ENCODE measurements at places on chromosomes 5 and 9.

DNA sequence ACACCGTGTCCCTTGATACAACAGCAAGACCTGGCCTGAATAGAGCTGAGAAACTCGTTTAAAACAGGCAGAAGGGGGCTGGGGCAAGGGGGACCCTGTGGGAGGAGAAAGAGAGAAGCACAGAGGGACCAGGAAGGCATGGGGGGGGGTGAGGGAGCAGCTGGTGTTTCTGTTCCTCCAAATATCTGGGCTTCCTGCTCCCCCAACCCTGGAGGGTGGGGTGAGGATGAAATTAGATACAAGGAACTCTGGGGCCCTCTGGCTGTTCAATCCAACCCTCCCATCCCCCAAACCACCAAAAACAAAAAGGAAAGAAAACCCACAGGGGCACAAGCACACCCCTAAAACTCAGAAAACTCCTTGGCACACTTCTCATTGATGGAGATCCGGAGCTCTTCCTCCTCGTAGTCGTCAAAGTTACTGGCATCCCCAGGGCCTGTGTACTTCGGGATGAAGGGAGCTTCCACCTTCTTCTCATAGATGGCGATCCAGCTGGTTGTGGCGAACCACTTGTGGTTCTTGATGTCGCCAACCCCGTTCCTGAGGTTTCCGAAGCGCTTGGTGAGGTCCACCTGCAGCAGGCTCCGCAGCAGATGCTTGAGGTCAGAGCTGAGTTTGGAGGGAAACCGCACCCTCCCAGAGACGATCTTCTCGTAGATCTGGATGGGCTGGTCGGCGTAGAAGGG is 1.1 kb downstream of the PRKACG start:
- no peak for DNase-seq

DNA sequence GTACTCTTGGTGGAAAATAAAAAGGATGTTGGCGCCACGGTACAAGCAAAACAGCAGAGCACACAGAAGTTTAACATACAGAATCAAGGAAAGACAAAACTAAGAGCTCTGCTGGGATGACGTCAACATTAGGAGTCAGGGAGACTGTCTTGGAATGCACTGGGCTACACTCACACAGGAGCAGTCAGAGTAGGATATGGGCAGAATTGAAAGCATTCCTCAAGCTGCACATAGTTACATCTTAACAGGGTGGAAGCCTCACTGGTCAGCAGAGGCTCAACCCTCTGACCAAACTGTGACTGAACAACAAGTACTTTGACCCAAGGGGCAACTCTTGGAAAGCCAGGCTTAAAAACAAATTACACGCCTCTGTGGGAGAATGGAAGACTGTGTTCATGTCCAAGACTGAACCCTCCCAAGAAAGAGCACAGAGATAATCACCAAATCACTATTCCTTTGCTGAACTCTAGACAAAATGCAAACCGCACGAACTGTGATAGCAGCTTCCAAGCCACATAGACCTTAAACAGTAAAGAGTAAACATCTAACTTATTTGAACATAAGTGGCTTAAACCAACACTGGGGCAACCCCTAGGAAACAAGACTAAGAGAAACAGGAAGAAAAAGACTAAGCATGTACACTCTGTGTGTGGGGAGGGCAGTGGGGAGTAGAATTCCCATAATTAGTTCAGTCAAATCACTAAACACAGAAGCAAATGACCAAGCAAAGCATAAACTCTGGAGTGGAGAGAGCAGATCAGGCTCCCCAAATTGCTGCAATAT is 772.7 kb downstream of the PRELID2 start:
- no peak for DNase-seq

DNA sequence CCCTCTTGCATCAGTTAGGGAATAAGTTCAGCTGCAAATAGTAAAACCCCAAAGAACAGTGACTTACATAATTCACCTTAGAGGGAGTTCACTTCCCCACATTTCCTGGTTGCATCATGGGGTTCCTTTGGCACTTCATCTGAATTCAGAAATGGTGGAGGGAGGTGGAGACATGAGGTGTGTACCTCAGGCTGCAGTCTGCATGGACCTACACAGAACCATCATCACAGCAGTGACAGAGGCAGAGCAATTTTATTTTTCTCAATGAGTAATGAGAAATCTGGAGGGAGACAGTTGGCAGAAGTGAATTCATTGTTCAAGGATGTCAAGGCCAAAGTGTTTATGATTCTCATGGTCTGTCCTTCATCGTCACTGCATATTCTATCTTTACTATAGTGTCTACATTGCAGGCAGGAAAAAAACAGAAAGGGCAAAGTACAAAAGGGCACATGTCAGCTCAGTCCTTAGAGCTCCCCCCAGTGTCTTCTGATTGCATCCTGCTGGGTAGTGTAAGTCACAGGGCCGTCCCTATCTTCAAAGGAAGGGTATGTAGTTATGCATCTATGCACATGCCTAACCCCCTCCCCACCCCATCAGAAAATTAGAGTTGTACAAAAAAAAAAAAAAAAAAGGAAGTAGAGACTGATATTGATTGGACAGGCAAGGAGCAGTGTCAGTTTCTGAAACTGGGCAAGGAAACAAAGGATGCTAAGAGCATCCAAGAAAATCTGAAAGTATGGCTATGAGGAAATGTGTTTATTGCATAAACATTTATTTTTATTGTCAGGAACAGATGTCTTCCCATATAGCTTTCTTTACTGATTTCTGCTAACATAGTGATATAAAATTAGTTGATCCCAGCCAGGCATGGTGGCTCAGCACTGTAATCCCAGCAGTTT is 132.7 kb upstream of the APC start:
- peak; percentile 28 for DNase-seq

DNA sequence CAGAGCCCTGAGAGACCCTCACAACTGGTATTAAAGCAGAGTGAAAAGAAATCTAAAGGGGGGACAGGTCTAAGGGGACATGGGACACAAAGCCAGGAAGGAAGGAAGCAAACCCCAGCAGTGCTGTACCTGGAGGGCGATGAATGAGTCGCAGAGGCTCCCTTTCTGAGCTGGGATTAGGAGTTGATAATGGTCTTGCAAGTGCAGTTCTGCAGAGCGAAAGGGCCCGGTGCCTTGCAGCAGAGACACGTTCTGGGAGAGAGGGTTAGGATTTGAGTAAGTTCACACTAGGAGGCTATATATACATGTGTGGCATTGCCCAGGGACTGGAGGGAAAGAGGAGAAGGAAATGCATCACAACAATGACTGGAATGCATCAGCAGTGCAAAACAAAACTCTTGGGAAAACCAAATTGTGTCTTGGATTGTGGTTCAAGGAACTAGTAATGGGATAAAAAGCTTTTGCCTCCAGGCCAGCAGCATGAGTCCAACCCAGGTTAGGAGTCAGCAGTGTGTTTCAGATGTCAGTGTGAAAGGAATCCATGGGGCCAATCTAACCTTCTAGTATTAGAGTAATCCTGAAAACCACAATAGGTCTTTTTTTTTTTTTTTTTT is 38.8 kb upstream of the LIFR start:
- no peak for DNase-seq

DNA sequence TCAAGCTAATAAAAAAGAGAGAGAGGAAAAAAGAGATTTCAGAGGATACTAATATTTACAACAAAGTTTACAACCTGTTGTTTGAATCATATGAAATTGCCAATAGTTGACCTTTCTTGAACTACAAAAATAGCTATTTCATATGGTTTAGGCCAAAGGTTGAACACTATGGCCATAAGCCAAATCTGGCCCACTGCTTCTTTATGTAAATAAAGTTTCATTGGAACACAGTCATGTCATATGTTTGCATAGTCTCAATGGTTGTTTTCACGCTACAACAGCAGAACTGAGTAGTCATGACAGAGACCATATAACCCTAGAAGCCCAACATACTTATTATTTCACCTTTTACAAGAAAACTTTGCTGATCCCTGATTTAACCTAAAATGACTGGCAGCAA is 20.9 kb downstream of the SEMA5A start:
- no peak for DNase-seq

DNA sequence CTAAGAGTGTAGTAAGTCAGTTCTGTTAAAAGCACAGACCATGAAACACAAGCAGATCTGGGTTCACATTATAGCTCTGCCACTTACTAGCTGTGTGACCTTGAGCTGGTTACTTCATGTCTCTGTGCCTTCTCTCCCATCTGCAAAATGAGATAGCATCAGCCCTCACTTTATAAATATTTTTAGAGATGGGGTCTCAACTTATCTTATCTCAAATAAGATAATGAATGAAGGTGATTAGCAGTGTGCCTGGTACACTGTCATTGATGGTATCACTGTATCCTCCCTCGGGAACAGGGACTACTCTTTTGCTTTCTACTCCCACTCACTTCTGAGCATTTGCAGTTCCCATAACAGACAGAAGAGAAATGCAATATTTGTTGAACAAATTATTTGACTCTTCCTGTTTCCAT is 52.4 kb downstream of the GALNT10 start:
- no peak for DNase-seq

GRCh38 chr5:155089643-155090042 is 76.1 kb downstream of the KIF4B start:
- no peak for DNase-seq

GRCh38 chr5:138985683-138986082 is 110.5 kb upstream of the LRRTM2 start:
- no peak for DNase-seq

DNA sequence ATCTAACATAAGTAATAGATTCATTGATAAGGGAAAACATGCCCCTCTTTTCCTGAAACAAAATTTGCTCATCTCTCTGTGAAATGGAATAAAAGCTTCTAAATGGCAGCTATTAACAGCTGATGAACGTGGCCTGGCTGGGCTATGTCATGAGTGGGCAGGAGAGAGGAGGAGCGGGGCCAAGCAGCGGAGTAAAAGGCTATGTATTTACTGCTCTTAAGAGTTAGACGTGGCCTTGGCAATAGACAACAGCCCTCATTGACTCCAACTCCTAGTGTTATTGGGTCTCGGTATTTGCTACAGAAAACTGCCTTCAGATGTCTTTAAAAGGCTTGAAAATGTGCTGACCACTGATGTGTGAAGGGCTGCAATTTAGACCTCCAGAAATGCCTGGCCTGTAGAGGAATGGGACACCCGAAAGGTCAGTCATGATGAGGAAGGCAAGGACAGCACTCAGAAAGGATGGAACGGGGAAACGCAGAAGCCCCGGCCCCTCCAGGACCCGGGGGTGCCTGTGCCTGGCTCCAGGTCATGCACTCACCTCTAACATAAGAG is 116.8 kb downstream of the PDZD2 start:
- no peak for DNase-seq

- DNase-seq, result no peak
These were observed 622.2 kb downstream of the CDH9 start for GRCh38 chr5:26415987-26416779.

GRCh38 chr5:154647761-154648145 is 107.4 kb upstream of the LARP1 start:
- DNase-seq, result no peak

DNA sequence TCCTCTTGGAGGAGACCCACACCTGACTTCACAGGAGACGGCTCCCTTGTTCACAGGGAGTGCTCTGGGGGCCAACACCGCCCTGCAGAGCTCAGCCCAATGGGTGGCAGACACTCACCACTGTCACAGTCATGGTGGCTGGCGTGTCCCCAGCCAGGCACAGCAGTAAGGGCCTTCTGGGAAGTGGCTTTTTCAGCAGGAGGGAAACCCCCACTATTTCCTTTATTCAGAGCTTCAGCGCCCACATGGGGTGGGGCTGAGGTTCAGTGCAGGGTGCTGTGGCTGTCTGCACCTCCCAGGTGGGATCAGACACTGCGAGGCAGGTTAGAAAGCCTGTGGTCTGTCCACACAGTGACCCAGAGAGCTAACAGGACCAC is 3.6 kb upstream of the SNAPC4 start:
- DNase-seq, result peak; percentile 87

GRCh38 chr5:155260798-155261197 is 247.2 kb downstream of the KIF4B start:
- DNase-seq, result no peak

DNA sequence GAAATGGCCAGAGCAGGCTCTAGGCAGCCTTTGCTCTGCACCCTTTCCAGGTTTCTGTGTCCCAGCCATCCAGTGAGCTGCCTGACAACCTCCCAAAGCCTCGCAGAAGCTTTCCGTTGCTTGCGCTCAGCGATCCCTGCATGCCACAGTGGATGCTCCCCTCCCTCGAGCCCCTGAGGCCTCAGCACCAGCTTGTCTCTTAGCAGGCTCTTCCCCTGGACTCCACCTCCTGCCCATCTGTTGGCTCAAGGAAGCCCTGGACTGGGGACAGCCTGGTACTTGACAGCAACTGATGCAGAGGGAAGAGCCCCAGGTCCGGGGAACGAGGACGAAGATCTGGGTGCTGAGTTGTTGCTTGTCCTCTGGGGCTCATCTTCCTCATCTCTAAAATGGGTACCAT is 23.2 kb downstream of the TSPAN17 start:
- DNase-seq, result no peak

- no peak for DNase-seq
These were observed 97.1 kb upstream of the TAF11L2 start for GRCh38 chr5:17400724-17401469.

GRCh38 chr5:5381310-5381913 is 41.1 kb upstream of the ICE1 start:
- DNase-seq, result no peak

DNA sequence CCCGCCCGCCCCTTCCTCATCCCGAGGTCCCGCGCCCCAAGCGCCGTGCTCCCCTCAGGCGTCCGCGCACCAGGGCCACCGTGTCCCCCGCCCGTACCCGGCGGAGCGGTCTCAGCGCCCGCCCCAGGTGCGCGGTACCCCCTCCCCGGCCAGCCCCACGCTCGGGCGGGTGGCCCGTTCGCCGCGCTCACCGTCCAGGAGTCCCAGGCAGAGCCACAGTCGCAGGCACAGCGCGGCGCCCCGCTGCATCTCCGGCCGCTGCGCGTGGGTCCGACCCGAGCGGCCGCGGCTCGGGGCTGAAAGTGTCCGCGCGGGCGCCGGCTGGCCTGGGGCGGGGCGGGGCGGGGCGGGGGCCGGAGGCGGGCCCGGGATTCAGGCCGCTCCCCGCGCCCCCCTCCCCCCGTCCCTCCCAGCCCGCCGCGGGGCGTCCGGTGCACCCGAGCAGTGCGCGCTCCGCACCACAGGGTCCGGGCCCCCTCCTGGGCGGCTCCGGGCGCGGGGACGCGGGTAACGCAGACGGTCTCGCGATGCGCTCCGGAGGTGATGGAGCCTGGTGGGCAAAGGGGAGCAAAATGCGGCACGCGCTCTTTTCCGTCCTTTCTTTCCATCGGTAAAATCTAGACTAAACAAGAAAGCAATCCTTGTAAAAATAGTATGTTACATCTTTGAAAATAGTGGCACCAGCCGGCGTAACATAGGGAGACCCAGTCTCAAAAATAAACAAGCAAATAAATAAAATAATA is at the start of gene FLT4:
FLT4 (minus strand) TSS at position 304 of the 743 bp plus-strand sequence; CDS start at position 249, 55 bp downstream.
- DNase-seq, result no peak

GRCh38 chr5:124277767-124278545 is 468.5 kb downstream of the ZNF608 start:
- no peak for DNase-seq

- no peak for DNase-seq
These were observed 38.4 kb upstream of the BARHL1 start for GRCh38 chr9:132543960-132544359.

GRCh38 chr5:148748702-148749392 is 77.6 kb upstream of the ADRB2 start:
- DNase-seq, result no peak

GRCh38 chr5:140219068-140219991 is 44.3 kb downstream of the CYSTM1 start:
- DNase-seq, result no peak

- peak; percentile 53 for DNase-seq
These were observed 467 bp downstream of the C9orf78 start for GRCh38 chr9:129834489-129835127.

GRCh38 chr5:179307013-179307800 is 38.1 kb downstream of the ADAMTS2 start:
- DNase-seq, result no peak

Measured in CD4-positive, alpha-beta T cell treated with Interleukin-12 subunit alpha and Interleukin-12 subunit beta, for 1 hour (primary cell).